ENCODE measurements at places on chromosomes 13 and 19.
A peak's percentile ranks its signal among the peaks of the same experiment; 100 is the strongest.

DNA sequence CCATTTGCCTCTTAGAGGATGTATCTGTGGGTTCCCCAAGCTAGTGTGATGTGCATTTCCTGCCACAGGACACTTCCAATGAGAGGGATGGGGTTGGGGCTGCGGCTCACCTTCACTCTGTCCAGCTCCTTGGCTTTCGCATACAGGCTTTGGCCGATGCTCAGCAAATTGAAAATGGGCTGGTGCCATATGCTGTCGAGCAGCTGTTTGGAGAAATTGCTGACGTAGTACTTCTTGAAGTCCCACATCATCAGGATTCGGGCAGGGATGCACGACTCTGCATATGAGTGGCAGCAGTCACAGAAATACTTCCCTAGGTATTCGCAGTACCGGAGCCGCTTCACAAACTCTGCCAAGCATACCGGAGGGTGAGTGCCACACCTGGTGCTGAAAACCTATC lies 37.0 kb downstream of the RUBCNL start:
- no peak for DNase-seq

GRCh38 chr13:104267206-104267811 lies 1201.1 kb upstream of the SLC10A2 start:
- DNase-seq, result no peak

DNA sequence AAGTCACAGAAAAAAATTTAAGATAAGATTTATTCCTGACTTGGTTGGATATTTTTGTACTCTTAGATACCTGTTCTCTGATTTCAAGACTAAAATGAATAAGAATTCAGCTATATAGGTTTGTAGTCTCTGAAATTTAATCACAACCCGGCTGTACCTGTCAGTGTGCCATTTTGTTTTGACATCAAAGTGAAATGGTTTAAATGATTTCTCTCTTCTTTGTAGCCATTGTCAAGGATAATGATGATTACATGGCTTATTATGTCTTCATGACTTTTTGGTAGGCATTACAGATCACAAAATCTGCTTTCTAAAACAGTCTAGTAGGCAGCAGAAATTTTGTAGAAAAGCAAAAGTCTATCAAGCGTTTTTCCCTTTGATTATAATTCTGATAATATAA lies 72.5 kb downstream of the PCDH17 start:
- no peak for DNase-seq

DNA sequence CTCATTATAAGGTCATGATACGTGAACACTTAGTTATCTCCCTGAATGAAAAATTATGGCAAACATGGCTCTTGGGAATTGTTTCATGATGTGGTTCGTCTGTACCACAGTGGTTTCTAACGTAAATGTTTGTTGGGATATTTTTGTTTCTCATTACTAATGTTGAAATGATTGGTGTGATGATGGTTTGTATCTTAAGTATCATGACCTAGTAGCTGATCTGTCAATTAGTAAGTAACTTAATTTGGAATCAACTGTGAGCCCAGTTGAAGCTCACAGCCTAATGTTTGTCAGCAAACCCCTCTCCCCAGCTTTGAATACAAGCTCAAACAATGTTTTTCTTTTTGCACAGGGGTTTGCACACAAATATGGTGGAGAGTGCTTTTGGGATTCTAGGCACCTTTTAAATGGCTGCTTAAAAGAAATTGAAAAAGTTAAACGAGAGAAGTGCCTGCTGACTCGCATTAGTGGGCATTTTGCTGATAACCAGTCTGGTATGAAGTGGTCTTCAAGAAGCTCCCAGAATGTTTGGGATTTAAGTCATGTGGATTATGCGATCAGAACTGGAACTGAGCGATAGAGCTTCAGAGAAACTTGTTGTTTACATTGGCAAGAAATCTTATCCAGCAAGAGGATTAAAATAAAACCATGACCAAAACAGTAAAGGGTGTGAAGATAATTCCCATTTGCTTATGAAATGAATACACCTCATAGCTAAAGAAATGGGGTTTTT lies 68.2 kb downstream of the LMO7 start:
- DNase-seq, result no peak

DNA sequence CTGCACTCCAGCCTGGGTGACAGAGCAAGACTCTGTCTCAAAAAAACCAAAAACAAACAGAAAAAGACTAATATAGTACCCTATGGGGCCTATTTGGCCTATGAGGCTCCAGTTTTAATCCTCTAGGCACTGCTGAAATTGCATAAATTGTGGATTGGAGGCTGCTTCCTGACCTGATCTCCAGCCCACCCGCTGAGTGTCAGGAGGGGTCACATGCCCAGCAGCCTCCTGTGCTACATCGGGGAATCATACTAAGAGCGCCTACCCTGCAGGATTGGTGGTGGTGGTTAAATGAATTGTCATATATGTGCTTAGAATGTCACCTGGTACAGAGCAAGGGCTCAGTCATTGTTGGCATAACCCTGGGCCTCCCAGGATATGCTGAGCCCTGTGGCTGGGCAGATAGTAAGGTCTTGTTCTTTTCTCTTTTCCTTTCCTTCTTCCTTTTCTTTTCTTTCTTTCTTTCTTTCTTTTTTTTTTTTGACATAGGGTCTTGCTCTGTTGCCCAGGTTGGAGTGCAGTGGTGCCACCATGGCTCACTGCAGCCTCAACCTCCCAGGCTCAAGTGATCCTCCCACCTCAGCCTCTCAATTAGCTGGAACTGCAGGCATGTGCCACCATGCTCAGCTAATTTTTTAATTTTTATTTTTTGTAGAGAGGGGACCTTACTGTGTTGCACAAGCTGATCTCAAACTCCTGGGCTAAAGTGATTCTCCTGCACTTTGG lies 31.3 kb downstream of the LTBP4 start:
- no peak for DNase-seq

- peak; percentile 72 for DNase-seq
Observed at GRCh38 chr13:114131583-114132418, 622 bp downstream of the RASA3 start.

GRCh38 chr19:2771786-2772674 lies 11.0 kb downstream of the SGTA start:
- DNase-seq, result no peak

GRCh38 chr13:61370520-61370919 lies 45.1 kb downstream of the PCDH20 start:
- no peak for DNase-seq

DNA sequence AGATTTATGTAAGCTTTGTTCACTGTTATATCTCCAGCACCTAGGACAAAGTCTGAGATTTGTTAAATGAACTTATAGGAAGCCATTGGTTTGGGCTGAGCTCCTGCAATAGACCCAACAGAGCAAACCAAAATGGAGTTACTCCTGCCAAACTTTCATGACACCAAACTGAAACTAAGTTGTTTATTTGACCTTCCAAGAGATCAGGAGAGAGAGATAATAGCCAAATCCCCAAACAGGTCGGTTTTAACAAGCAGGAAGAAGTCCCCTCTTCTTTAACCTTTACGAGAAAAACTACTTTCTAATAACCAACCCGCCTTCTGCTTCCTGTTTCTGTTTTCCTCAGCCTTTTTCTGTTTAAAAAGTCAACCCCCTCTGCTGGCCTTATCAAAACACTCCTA lies 54.9 kb upstream of the ATP12A start:
- no peak for DNase-seq

DNA sequence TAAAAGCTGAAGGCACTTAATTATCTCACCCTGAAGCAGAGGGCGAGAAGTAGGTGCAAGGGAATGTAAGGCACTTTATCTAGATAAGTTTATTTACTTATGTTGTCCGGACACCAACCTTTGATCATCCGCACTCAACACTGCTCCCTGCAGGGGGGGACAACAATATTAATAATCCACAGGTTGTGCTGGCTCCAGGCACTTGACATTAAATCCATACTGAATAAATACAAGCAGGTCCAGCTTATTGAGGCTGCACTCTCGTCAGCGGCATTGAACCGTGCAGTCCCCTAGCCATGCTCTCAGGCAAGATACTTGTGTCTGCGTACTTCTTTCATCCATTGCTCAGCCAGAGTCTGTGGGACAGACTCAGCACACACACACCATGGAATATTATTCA lies 374.5 kb upstream of the NBEA start:
- DNase-seq, result no peak

GRCh38 chr13:40452741-40453334 lies 213.6 kb downstream of the FOXO1 start:
- DNase-seq, result no peak

- DNase-seq, result no peak
Observed at GRCh38 chr13:109671919-109672318, 114.5 kb downstream of the IRS2 start.

DNA sequence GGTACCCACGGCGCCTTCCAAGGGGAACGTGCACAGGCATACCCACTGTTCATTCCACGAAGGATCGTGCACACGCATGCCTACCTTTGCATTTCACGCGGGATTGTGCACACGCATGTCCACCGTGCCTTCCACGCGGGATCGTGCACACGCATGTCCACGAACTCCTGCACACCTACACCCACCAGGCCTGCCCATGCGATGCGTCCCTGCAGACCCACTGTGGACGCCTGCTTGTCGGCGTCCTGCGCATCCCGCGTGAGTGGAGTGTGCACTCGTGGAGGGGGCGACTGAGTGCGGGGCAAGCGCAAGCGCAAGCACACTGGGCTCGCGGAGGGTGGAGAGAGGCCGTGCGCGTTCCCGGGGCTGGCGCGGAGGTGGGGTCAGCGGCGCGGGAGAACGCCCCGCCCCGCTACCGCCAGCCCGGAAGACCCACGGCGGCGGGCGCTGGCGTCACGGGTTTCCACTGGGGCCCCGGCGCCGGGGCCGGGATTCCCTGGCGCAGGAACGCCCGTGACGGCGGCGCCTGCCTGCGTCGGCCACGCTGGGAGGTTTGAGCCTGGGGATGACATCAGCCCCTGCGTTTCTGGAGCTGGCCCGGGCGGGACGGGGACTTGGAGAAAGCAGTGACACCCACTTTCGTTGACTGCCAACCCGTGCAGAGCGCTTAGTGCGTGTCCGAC lies 18.7 kb downstream of the GADD45B start:
- peak; percentile 52 for DNase-seq

DNA sequence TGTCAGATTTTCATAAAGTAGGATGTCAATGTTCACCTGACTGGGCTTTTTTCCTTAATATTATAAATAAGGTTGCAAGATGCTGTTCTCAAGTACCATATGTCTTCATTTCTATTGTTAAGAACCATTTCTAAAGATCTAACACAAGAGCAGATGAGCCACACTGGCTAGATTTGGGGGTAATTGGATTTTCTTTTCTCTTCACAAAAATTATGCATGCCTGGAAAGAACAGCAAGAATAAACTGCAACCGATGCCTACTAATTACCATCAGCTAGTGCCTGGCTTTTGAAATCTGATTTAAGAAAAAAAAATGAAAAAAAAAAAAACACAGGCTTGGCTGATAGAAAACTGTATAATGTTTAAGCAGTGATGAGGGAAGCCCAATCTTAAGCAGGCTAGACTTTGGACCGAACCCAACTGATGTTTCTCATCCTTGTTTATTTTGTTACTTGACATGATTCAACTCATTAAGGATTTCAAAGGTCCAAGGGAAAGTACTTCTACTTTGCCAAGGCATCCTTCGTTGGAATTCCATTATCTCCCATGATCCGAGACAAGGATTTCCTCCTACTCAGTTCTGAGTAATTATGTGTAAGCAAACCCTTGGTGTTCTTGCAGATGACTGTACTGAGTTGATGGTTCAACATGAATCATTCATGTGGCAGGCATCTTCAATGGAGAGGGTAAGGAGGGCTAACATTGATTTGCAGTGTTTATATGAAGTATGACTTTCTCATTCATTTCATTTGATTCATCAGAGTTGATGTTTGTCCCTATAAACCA lies 300.5 kb downstream of the SPRY2 start:
- DNase-seq, result no peak

GRCh38 chr13:81658598-81659370 lies 1317.9 kb upstream of the SPRY2 start:
- DNase-seq, result no peak

DNA sequence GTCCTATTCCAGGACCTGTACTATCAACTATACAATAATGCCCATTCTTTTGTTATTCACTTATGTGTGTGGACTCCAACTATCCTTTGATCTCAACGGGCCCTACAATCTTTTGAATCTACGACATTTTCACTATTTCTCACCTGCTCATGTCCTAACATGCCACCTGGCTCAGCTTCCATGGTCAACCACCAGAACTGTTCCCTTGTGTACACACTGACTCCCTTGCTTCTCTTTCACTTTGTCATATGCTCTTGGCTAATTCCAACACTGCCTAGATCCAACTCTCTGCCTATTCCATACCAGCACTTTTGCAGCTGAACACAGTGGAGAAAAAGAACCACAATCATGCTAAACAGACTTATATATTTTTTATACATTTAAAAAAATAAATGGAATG lies 53.1 kb downstream of the MICU2 start:
- no peak for DNase-seq

GRCh38 chr13:59978862-59979261 lies 184.9 kb downstream of the DIAPH3 start:
- DNase-seq, result no peak

GRCh38 chr13:28533441-28534166 lies 38.7 kb upstream of the FLT1 start:
- DNase-seq, result no peak

- DNase-seq, result no peak
Observed at GRCh38 chr13:112996671-112997091, 27.7 kb downstream of the MCF2L start.

GRCh38 chr19:54967611-54968010 lies 1.4 kb downstream of the NLRP2 start:
- DNase-seq, result no peak

DNA sequence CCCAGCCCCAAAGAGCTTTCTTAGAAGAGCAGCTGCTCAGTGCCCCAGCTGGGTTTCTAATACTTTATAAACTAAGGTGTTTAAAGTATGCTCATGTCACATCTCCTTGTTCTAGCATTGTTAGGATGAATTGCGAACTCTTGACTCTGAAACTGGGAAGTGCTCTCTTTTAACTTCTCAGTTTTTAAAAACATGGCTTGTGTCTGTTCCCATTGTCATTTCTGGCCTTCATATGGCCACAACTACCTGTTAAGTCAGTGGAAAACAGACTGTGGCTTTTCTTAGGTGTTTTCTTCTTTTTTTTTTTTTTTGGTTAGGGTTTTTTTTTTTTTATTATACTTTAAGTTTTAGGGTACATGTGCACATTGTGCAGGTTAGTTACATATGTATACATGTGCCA lies 164.7 kb downstream of the KCNRG start:
- DNase-seq, result no peak

DNA sequence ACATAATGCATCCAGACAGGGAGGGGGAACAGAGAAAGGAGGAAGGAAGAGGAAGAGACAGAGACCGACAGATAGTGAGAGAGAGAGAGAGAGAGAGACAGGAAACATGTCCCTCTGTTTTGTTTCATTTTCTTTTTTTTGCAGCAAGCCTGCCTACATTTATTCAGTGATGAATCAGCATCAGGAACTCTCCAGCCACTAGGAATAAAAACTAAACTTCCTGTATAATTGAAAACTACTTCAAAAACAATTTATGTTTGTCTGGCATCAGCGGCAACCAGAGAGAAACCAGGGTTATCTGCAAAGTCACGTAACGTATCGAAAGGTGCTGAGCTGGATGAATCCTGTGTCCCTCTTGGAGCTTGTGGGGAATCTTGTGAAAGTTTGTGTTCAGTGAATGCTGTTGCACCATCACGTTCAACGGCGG lies 148.6 kb upstream of the SOX21 start:
- DNase-seq, result no peak

- no peak for DNase-seq
Observed at GRCh38 chr13:37106642-37107041, 1.2 kb upstream of the CSNK1A1L start.

Data from erythroblast (primary cell).